Cardiac ventricle fibroblast (primary cell): ENCODE measurements at places on chromosomes 3 and 15. TPM values are rescaled to one million over a fixed set of nuclear protein-coding genes. Genes with fewer than 3 reads are reported as not detected.

Gene PRTG
- 0.87 and 2.9 TPM in 2 replicates for total RNA-seq

Gene ATP13A4
- total RNA-seq = not detected in 2 replicates

Gene PRICKLE2
- total RNA-seq = 35.1 and 39.5 TPM in 2 replicates

Gene MAP6D1
- 2.6 and 2.7 TPM in 2 replicates for total RNA-seq

Gene ZIC4
- total RNA-seq = not detected in 2 replicates

Gene TTLL13
- not detected in 2 replicates for total RNA-seq

Gene GPR149
- total RNA-seq = not detected in 2 replicates
